ENCODE measurements at places on chromosomes 16 and 17. TPM values are rescaled to one million over a fixed set of nuclear protein-coding genes. Genes with fewer than 3 reads are reported as not detected.

Gene HBM
- not detected for total RNA-seq

Gene MT4
- not detected for total RNA-seq

Gene HIRIP3
- 49.3 TPM for total RNA-seq

Gene ZNF629
- total RNA-seq, result 1.6 TPM

Gene EPX
- not detected for total RNA-seq

Gene IL17C
- total RNA-seq, result 0.29 TPM

Gene POLR2C
- 61.7 TPM for total RNA-seq

Gene ABCC3
- not detected for total RNA-seq

Gene LPCAT2
- 0.18 TPM for total RNA-seq

Gene HASPIN
- total RNA-seq, result 31.2 TPM

Gene MYH3
- total RNA-seq, result 4.3 TPM

Gene MAP2K6
- 6.3 TPM for total RNA-seq

Gene MT1H
- not detected for total RNA-seq

Gene SRL
- not detected for total RNA-seq

All from activated CD8-positive, alpha-beta memory T cell treated with anti-CD3 and anti-CD28 coated beads, Interleukin-2, amount 10 ng/mL, durations not matched to agents 7 days and 5 days (primary cell).